ENCODE measurements at places on chromosomes 1 and 21. TPM values are rescaled to one million over a fixed set of nuclear protein-coding genes. Genes with fewer than 3 reads are reported as not detected.
A peak's percentile ranks its signal among the peaks of the same experiment; 100 is the strongest.

HSD3B1 gene
- not detected for total RNA-seq

ATP1A4 gene
- total RNA-seq, result not detected

DNA sequence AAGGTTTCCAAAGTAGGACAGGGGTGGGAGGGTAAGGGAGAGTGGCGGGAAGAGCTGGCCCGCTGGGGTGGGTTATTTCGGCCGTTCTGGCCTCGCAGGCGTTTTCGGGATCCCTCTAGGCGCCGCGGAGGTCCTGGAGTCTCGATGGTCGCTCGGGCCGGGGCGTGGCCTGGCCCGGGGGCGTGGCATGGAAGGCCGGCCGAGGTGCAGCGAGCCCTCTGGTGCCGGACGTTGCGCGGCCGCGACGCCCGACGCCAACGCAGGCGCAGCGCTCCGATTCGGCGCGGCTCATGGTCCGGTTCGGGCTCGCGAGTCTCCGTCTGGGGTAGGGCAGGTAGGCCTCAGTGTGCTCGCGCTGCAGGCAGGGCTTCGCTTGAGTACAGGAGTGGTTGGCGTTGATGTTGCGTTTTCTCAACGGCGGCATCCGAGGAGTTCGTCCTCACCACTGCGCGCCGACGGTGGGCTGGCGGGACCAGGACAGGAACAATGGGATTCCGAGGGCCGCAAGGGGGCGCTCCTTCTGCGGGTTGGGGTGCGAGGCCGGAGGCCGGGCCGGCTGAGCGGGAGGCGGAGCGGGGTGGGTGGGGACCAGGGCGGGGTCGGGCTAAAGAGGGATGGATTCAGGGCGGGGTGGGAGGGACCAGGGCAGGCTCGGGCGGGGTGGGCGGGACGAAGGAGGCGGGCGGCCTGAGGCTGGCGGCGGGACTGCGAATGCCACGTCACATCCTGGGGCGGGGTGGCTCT lies at the start of gene PGBD2:
TSS of gene PGBD2 (plus strand) at position 227 of the 744 bp plus-strand sequence. CDS start 7,628 bp downstream, outside the sequence.
- peak within 1 kb of the TSS; percentile 82 for H3K4me3 ChIP-seq
- no peaks in the 10 kb centered on the region for H3K36me3 ChIP-seq

- no peaks in the 10 kb centered on the region for H3K27me3 ChIP-seq
- H3K36me3 ChIP-seq, result no peaks in the 10 kb centered on the region
- H3K4me1 ChIP-seq, result peaks cover 66% of the 10 kb centered on the region
- H3K4me3 ChIP-seq, result no peak overlapping the region
- H3K27ac ChIP-seq, result no peak overlapping the region
These were observed 12.6 kb upstream of the IFNAR2 start for GRCh38 chr21:33217138-33217520.

DNA sequence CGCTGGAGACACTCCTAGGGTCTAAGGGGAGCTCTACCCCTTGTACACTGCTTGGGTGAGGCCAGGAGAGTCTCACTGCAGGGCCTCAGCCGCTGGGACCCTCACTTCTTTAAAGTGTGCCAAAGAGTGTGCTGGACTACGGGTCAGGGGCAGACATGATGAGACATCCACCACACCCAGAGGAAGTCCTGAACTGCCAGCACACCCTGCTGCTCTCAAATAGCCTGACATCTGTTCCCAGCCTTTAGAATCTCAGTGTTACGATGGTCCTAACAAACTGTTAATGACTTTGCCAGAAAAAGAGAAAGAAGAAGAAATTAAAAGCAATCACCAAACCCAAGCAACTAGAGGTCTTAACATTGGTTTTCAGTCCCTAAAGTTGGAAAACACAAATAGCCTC lies 49.0 kb downstream of the MRPL37 start:
- H3K27me3 ChIP-seq, result no peaks in the 10 kb centered on the region
- no peak overlapping the region for H3K27ac ChIP-seq
- no peaks in the 10 kb centered on the region for H3K36me3 ChIP-seq
- H3K4me3 ChIP-seq, result no peak overlapping the region

Measured in naive thymus-derived CD4-positive, alpha-beta T cell (primary cell).